GM12864 (cell line): ENCODE measurements at places on chromosomes 3 and 15.
A peak's percentile ranks its signal among the peaks of the same experiment; 100 is the strongest.

DNA sequence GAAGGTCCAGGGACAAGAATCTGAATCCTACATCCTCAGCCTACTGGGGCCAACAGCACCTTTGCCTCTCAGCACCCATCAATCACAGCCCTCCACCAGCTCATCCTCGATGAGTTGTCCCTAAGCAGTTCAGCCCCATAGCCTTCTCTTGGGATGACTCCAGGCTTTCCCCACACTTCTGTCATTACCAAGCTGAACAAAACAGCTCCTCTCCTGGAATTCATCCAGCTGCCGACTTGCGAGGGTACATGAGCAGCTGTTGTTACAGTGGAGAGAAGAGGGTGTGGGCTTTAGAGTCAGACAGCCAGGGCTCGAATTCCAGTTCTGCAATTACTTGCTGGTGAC is 69.0 kb upstream of the THBS1 start:
- DNase-seq, result no peak

DNA sequence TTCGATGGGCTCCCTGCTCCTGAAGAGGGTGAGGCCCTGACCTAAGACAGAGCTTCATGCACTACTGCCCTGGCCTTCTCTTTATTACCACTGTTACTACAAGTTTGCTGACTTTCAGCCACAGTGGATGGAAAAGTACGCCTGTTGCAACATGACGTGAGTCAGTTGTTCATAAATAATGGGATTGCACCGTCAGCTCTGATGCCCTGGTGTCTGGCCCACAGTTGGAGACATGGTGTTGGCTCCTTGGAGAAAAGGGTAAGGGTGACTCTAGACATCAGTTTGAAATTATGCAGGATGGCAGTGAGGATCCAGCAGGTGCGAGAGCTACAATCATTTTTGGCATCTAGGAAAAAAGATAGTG is 5.5 kb downstream of the PAQR5 start:
- no peak for DNase-seq

DNA sequence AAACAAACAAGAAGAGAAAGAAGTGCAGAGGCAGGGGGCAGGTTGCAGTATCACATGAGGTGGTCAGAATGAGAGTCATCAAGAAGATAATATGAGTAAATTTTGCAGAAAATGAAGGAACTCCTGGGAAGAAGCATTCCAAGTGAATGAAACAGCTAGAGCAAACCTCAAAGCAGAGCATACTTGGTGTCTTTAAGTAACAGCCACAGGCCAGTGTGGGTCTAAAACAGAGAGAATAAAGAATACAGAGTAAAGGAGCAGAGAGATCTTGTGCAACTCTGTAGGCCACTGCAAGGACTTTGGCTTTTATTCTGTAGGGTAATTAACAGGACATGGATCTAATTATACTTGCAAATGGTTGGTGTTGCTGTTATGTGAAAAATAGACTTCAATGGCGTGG is 81.3 kb downstream of the STAC start:
- DNase-seq, result no peak

- DNase-seq, result no peak
These were observed 40.8 kb downstream of the BFSP2 start for GRCh38 chr3:133440652-133441051.

DNA sequence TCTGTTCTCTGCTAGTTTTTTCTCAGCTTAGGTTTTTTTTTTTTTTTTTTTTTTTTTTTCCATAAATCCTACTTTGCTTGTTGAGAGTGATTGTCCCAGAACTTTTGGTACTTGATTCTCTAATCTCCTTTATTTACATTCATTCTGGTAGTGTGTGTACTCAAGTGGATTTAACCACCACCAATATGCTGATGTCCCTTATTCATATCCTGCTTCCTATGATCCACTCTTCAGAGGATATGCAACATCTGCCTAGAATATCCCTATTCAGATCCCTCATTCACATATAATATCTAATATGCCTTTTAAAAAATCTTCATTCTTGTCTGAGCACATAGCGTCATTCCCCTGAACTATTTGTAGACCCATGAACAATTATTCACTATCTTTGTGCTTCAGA is 342.9 kb downstream of the VGLL3 start:
- DNase-seq, result no peak

- no peak for DNase-seq
These were observed 28.4 kb downstream of the IRAK2 start for GRCh38 chr3:10192953-10193691.

- no peak for DNase-seq
These were observed 628.3 kb downstream of the ROBO1 start for GRCh38 chr3:79139395-79140068.

GRCh38 chr3:45573591-45573990 is 21.0 kb upstream of the LIMD1 start:
- no peak for DNase-seq

DNA sequence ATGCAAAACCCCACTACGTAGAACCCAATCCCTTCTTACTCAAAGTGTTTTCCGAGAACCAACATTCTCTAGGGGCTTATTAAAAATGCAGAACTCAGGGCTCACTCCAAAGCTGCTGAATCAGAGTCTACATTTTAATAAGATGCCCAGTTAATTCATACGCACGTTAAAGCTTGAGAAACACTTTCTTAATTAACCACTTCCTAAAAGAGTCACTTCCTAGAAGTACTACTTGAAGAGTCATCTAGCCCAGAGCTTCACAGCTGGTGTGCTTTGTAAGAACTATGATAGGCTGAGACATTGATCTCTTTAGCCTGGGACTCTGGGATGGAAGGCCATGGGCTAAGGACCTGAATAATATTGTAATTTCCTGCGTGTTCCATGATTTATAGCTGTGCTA is 9.0 kb downstream of the COL6A5 start:
- DNase-seq, result no peak

- no peak for DNase-seq
These were observed 47.4 kb upstream of the MANF start for GRCh38 chr3:51337666-51338065.

DNA sequence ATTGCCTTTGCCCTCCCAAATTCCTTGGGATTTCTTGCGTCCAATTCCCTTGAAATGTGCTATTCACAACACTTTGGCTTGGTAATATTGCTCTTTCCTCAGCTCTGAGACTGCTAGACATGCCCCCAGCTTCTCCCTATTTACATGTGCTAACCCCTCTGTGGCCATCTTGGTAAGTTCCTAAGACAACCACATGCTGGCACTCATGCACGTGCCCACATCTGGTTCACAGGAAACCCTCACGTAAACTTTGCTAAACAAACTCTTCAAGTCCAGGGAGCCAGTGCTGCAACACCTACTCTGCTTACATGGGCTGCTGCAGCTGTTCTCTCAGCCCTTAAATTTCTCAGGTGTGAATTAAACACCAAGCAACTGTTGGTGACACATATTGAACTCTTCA is 121.8 kb downstream of the ADAMTSL3 start:
- no peak for DNase-seq

GRCh38 chr3:6254490-6254889 is 606.4 kb upstream of the GRM7 start:
- no peak for DNase-seq

DNA sequence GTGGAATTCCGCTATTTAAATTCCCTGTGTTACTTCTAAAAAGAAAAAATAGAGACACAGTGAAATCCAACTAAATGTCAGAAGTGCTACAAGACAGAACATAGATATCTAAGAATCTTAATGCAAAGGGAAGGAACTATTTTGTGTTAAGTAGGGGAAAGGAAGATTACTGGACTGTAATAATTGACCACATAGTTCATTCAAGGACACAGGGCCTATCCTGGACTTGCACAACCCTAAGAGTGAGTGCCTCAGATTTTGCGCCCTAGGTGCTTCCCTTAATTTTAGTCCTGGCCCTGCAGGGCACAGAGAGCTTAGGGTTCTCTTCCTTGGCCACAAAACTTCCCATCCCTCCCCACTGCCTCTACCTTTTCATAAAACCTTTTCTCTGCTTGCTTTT is 3.5 kb upstream of the IL20RB start:
- no peak for DNase-seq

DNA sequence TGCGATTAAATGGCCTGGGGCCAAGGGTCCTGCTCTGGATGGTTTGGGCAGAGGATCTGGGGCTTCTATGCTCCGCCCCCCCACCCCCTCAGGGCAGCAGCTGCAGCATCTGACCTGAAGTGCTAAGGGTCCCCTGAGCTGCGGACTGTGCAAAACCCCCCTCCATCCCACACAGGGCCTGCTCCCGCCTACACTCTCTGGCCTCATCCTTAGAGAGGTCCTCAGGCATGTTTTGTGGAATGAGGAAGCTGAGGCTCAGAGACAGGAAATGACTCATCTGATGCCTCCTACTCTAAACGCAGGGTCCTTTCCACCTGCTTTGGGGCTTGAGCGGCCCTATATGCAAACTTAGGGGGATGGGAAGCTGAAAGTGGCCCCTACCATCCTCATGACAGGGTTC is 59.5 kb upstream of the CTSH start:
- peak; percentile 91 for DNase-seq

- DNase-seq, result no peak
These were observed 126.7 kb downstream of the ATP10A start for GRCh38 chr15:25736461-25736860.

DNA sequence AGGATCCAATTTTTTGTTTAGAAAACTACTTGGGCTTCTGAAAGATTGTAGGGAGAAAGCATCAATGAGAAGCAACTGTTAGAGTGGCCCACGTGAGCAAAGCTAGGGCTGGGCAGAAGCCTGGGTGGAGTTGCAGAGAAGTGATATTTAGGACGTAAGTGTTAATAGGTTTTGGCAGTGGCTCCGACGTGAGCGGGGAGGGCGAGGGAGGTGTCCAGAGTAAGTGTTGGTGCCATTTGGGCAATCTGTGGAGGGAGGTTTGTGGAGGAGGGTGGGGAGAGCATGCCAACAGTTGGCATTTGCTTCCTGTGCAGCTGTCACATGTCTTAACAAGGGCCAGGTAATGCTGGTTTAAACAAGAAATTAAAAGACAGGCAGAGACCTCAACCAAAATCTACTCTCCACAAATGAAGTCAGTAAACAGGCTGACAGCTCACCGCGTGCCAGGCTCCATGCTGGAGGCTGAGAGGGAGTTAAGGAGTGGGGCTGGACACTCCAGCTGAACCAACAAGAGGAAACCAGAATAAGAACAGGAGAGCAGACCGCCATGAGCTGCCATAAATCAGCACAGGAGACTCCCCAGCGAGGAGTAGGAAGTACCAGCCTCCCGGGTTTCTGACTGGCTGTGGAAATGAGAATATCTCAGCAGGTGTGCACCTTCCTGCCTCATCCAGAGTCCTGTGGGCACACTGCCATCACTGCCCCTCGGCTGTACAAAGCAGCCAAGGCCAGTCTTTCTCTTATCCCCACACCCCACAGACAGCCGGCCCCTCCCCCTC is 232.6 kb downstream of the ABHD5 start:
- DNase-seq, result no peak

- no peak for DNase-seq
These were observed 84.0 kb downstream of the DIPK2A start for GRCh38 chr3:144055604-144056003.

GRCh38 chr3:37287776-37288175 is 113.4 kb upstream of the LRRFIP2 start:
- no peak for DNase-seq

GRCh38 chr3:141012571-141012970 is 38.6 kb upstream of the SPSB4 start:
- no peak for DNase-seq

GRCh38 chr3:111956995-111957734 is 21.7 kb upstream of the ABHD10 start:
- DNase-seq, result no peak

GRCh38 chr15:72866866-72867616 is 83.5 kb upstream of the ADPGK start:
- no peak for DNase-seq

GRCh38 chr3:194828926-194829325 is 143.2 kb downstream of the FAM43A start:
- DNase-seq, result no peak

DNA sequence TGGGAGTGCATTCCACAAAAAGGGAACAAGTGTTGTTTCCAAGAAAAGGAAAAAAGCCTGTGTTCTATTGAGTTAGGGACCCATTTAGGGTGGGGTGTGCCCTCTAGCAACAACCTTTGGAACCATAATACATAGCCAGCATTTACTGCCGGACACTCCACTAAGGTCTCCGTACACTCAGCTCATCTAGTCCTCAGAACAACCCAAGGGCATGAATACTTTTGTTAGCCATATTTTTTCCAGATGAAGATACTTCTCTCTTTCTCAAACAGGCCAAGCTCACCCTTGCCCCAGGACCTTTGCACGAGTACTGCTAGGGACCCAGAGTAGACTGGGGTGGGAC is 46.2 kb downstream of the GLDN start:
- DNase-seq, result no peak

- DNase-seq, result no peak
These were observed 10.2 kb downstream of the CPN2 start for GRCh38 chr3:194340757-194341400.

DNA sequence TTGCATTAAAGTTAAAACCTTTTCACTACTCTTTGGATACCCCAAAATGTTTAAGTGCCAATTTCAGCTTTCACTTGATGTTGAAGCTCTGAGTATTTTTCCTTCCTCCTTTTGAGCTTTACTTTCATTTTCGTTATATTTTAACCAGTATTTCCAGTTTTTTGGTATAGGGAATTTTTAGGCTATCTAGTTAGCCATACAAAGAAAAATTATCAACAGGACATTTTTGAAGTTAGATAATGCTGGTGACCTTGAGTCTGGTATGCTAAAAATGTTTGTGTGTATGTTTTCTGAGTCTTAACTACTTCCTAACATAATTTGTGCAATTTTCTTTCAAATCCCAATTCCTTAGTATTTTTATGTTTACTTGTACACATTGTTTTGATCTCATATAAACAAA is 284.8 kb downstream of the OTOL1 start:
- no peak for DNase-seq

DNA sequence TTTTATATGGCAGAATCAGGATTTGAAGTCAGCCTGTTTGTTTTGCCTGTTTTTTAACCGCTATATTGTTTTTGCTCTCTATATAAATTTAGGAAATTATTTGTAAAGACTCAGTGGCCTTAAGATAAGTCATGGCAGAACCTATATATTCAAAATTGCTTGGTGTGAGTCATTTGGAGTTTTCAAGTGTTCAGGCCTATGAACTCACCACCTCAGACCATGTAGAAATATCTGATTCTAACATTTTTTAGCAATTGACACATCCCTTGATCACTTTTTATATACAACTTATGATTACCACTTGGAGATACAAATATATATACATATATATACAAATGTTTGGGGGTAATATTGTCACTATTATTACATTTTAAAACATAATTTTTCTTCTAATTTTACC is 95.7 kb downstream of the VGLL3 start:
- no peak for DNase-seq

GRCh38 chr3:55333923-55334322 is 153.2 kb downstream of the WNT5A start:
- no peak for DNase-seq

DNA sequence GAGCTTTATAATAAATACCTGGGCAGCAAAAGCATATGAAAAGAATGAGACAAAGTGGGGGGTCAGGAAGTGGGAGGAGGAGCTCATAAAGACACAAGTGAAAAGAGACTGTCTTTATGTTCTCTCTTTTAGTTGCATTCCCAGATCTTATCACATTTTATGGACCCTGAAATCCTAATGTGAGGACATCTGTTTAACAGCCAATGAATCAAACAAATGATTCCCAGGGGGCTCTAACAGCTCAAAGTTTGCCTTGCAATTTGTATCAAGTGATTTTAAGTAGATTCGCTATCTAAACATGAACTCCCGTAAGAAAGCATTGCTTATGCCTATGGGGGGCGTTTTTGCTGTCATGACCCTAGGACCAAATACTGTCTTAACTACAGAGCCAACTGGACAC is 332.3 kb upstream of the CNTN4 start:
- DNase-seq, result no peak

- DNase-seq, result no peak
These were observed 469.7 kb downstream of the PDCD6IP start for GRCh38 chr3:34268032-34268709.
